Adrenal gland (tissue), 19 donors: ENCODE measurements at places on chromosomes 12 and 14. TPM values are rescaled to one million over a fixed set of nuclear protein-coding genes. Genes with fewer than 3 reads are reported as not detected.

- no peak overlapping the region for H3K4me3 ChIP-seq
- H3K27me3 ChIP-seq: no peaks in the 10 kb centered on the region
- no peak overlapping the region for H3K27ac ChIP-seq
- H3K36me3 ChIP-seq: no peaks in the 10 kb centered on the region
- no peak for DNase-seq
Measured at GRCh38 chr14:88941414-88941813, 117.0 kb downstream of the TTC8 start.

CCNK gene
- polyA plus RNA-seq: 44.3 TPM

DNA sequence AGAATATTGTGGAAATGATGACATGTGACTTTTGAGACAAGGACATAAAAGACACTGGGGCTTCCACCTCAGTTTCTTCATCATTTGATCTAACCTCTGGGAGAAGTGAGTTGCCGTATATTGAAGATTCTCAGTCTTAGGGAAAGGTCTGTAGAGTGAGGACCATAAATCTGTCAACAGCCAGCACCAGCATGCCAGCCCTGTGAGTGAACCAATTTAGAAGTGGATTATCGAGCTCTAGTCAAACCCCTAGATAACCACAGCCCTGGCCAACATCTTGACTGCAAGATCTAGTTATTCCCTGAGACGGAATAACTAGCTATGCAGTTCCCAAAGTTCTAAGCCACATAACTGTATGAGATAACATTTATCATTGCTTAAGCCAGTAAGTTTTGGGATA is 108.8 kb upstream of the PTPRR start:
- no peak for DNase-seq
- H3K4me3 ChIP-seq: no peak overlapping the region
- no peaks in the 10 kb centered on the region for H3K27me3 ChIP-seq
- H3K36me3 ChIP-seq: no peaks in the 10 kb centered on the region

DNA sequence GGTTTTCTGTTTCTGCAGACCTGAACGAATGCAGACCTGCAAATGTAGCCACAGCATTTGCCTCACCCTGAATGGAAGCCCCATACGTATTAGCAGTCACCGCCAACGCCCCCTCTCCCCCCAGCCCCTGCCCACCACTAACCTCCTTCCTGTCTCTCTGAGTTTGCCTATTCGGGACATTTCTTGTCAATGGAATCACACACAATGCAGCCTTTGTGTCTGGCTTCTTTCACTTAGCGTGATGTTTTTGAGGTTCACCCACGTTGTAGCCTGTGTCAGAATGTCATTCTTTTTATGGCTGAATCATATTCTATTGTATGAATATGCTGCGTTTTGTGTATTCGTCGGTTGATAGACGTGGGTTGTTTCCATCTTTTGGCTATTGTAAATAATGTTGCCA is 178.6 kb downstream of the AACS start:
- H3K27ac ChIP-seq: no peak overlapping the region
- no peak for DNase-seq
- H3K4me3 ChIP-seq: no peak overlapping the region
- peaks cover 15% of the 10 kb centered on the region for H3K27me3 ChIP-seq

GRCh38 chr14:30450631-30451545 is 108.1 kb upstream of the G2E3 start:
- no peaks in the 10 kb centered on the region for H3K4me1 ChIP-seq
- no peak overlapping the region for H3K4me3 ChIP-seq
- H3K27ac ChIP-seq: no peak overlapping the region

DNA sequence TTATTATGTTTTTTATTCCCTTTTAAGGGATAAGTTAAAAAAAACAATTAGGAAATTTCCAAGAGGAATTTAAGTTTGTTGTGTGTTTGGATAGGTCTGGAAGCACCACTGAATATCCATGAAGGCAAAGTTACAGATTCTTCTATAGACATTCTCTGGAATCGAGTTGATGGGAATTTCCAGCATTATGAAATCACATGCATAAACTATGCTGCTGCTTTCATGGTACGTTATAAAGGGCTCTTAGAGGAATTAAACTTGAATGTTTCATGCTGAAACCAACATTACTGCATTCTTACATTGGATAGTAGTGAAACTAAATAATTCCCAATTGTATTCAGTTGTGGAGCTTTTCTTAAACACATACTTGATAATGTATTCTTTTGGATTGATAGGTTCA is 21.5 kb upstream of the PTPRQ start:
- no peaks in the 10 kb centered on the region for H3K4me1 ChIP-seq
- H3K36me3 ChIP-seq: no peaks in the 10 kb centered on the region
- no peak overlapping the region for H3K27ac ChIP-seq
- no peak overlapping the region for H3K4me3 ChIP-seq
- H3K27me3 ChIP-seq: no peaks in the 10 kb centered on the region

GRCh38 chr14:100031506-100032281 is 33.5 kb upstream of the EVL start:
- peak overlapping the region; percentile 78 for H3K27ac ChIP-seq
- H3K4me3 ChIP-seq: no peak overlapping the region
- H3K4me1 ChIP-seq: peaks cover 25% of the 10 kb centered on the region
- no peaks in the 10 kb centered on the region for H3K36me3 ChIP-seq
- no peaks in the 10 kb centered on the region for H3K27me3 ChIP-seq

GRCh38 chr14:79094951-79095350 is 924.8 kb downstream of the NRXN3 start:
- no peaks in the 10 kb centered on the region for H3K36me3 ChIP-seq
- no peak overlapping the region for H3K4me3 ChIP-seq
- no peaks in the 10 kb centered on the region for H3K27me3 ChIP-seq
- H3K27ac ChIP-seq: no peak overlapping the region
- no peaks in the 10 kb centered on the region for H3K4me1 ChIP-seq
- no peak for DNase-seq

DDX24 gene
- polyA plus RNA-seq: 296 TPM
